Myometrial cell (primary cell): ENCODE measurements at places on chromosomes 7 and 10. TPM values are rescaled to one million over a fixed set of nuclear protein-coding genes. Genes with fewer than 3 reads are reported as not detected.

The NYAP1 gene
- total RNA-seq: 1.4 and 3.4 TPM in 2 replicates

The EPHB6 gene
- total RNA-seq: 23.9 and 25.4 TPM in 2 replicates

The GHRHR gene
- total RNA-seq: not detected in 2 replicates

The GPR15LG gene
- not detected in 2 replicates for total RNA-seq

The EN2 gene
- total RNA-seq: not detected in 2 replicates

The LRRD1 gene
- not detected in 2 replicates for total RNA-seq

The HMX2 gene
- total RNA-seq: not detected in 2 replicates

The CARD11 gene
- 2.6 and 3.9 TPM in 2 replicates for total RNA-seq

The HACD1 gene
- 18.6 and 24.2 TPM in 2 replicates for total RNA-seq
